ENCODE measurements at places on chromosomes 16 and 17.
A peak's percentile ranks its signal among the peaks of the same experiment; 100 is the strongest.

GRCh38 chr16:253833-254232 is 19.2 kb downstream of the FAM234A start:
- no peak for DNase-seq

GRCh38 chr16:53905028-53905427 is 201.1 kb downstream of the FTO start:
- no peak for DNase-seq

- DNase-seq = no peak
These were observed 403.8 kb downstream of the SHISA9 start for GRCh38 chr16:13305019-13305755.

DNA sequence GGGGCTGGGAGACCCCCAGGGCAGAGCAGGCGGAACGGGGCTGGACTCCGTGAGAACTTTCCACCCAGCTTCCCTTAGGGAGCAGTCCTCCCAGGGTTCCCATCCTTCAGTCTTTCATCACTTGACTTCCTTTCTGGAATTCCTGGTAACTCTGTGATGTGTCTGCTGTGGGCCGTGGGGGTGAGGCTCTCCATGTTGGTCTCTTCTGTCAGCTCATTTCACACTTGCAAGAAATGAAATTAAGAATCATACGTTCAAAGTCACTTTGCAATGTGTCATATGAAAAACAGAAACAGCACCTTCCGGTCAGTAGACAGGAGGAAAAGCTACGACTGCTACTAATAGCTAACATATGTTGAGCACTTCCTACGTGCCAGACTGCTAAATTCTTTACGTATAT is 5.4 kb upstream of the BBS2 start:
- no peak for DNase-seq

DNA sequence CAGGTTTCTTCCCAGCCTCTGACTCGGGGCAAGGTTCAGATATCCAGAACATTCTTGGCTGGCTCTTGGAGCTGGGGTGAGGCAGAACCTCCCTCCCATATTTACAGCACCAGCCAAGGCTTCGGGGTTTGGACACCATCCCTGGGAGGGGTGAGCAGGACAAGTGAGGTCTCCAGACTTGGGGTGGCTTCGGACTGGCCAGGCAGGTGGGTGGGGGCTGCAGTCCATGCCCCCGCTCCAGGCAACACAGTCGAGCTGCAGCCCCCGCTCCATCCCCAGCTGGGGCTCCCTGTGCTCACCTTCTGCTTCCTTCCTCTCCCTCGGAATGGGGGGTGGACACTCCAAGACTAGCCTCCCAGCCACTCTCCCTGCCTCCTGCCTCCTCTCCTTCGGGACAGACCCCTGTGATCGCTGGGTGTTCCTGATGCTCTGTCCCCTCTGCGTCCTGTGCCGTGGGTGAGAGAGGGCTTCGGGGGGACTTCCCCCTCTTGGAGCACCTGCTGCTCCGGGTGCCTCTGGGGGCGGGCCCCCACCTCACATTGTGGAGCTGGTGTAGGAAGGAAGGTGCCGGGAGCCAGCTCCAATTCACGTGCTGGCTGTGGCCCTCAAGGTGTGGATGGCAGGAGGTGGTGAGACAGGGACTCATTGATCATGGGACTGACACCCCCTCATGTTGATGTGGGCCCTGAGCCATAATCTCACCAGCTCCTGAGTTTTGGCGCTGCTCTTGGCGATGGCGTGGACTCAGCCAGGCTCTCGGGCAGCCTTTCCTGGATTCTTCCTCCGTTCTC is 189.2 kb downstream of the SEC14L1 start:
- peak; percentile 20 for DNase-seq

- DNase-seq = no peak
These were observed 2.6 kb downstream of the ABR start for GRCh38 chr17:1177016-1177700.

DNA sequence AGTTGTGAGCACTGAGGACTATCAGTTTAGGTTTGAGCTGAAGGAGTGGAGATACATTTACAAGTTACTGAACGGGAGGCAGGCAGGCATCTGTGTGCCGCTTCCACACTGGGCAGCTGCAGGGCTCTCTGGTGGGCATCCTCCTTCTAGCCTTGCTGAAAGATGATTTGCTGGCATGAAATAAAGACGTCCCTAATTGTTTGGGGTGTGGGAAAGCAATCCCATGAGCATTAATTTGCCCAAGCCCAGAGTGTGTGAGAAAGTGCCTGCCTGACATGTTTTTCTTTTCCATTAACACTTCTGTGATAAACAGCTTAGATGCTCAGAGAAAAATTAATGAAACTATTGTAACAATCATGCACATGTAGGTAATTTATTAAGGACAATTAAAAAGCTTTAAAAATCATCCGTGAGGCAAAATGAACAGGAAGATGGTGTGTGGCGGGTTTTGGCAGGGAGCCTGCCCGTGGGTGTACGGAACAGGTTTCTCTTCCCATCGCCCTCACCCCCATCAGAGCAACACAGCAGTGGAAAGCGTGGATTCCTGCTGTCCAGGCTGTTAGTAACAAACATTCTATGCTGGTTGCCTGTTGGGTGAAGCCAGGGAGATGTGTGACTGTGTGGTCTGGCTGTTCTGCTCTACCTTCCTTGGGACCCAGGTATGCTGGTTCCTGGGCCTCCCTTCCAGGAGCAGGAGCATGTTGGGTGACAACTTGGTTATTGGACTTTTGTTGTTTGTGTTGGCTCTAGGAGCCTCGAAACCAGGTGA is 191.9 kb downstream of the MSI2 start:
- DNase-seq = no peak

GRCh38 chr16:57137566-57138273 is 45.3 kb downstream of the CPNE2 start:
- DNase-seq = no peak

GRCh38 chr16:58176608-58177352 is 21.1 kb downstream of the CSNK2A2 start:
- no peak for DNase-seq

- DNase-seq = peak; percentile 92
These were observed 6.3 kb downstream of the CLUH start for GRCh38 chr17:2705263-2705662.

- DNase-seq = no peak
These were observed 15.3 kb downstream of the KLHL36 start for GRCh38 chr16:84663433-84664101.

GRCh38 chr17:31540602-31541307 is 149.3 kb downstream of the RAB11FIP4 start:
- DNase-seq = no peak

DNA sequence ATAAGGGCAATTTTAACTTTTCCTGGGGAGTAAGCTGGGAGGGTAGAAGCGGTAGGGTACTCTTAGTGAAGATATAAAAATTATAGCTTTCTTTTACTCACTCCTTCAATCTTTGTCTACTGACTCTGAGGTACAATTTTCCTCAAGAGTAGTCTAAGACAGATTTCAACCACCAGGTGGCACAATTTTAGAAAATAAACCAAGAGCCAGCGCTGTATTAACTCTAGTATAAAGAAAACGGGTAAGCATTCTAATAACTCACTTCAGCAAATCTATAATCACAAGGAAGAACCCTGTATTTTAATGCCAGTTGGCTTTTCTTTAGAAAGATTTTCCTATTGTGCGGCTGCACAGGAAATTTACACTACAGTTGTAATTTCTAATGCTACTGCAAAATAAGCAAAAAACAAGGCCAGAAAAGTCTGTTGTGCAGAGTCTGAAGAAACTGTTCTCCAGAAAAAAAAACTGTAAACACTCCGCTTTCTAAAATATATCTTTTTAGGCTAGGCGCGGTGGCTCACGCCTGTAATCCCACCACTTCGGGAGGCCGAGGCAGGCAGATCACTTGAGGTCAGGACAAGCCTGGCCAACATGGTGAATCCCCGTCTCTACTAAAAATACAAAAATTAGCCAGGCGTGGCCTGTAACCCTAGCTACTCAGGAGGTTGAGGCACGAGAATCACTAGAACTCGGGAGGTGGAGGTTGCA is 1.9 kb downstream of the CMC2 start:
- peak; percentile 32 for DNase-seq

Measured in adrenal gland (tissue), 19 donors.